ENCODE measurements at places on chromosomes 5 and 9. TPM values are rescaled to one million over a fixed set of nuclear protein-coding genes. Genes with fewer than 3 reads are reported as not detected.

Gene CNTNAP3B
- 5.0 TPM for total RNA-seq

GRCh38 chr5:66826263-66826662 is 230.1 kb downstream of the MAST4 start:
- no peak for DNase-seq

Gene S100Z
- total RNA-seq, result not detected

- peak; percentile 28 for DNase-seq
Observed at GRCh38 chr5:139903795-139904565, 108.4 kb downstream of the PSD2 start.

Gene SAXO1
- total RNA-seq, result 0.36 TPM

Gene NUTM2G
- total RNA-seq, result not detected

DNA sequence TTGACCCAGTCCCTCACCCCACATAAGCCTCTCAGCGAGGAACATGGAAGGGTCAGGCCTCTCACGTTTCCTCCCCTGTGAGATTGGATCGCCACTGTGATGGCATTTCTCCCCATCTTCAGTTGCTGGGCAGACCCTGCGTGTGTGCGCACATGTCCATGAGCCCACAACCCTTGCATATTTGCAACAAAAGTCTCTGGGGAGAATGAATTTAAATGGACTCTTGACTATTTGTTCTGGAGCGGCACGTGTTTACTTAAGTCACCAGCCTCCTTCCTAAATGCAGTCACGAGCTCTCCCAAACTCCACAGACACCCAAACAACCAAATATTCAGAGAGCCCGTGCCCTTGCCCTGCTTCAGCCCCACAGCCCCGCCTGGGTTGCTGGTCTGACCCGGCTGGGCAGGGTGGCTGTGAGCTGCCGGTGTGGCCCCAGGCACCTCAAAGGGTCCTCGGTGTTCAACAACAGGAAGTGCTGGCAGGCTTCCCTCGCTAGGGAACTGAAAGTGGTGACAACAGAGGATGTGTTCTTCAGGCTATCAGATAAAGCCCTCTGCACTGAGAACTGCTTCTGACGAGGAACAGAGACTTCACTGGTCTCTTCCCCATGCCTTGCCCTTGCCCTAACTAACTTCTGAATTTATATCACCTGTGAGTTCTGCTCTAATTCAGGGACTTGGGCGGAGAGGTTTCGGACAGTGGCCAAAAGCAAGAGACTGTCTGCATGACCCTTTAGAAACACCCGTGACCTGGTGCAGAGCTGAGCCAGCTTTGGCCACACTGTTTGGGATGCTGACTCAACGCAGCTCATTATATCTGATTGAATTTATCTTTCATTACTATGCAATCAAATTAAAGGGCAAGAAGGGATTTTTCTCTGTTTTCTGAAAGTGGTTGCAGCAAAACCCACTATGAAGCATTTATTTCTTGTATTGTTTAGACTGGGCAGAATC is 19.2 kb upstream of the CD180 start:
- peak; percentile 69 for DNase-seq

- DNase-seq, result no peak
Observed at GRCh38 chr5:92401492-92401891, 1018.4 kb upstream of the ARRDC3 start.

DNA sequence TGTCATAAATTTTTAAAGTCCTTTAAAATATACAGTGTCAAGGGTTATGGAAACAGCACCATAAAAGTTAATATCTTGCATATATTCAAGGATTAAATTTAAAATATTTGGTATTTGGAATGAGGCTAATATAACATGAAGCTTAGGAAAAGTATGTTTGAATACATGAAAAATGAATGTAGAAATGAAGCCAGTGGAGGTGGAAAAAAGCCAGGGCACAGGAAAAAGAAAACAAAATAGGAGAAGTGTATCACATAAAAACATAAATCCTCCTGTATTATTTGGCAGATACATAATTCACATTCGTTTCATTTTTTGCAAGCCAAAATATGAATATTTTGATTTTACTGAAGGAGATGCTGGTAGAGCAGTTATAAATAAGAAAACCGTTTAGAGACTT is 587.0 kb upstream of the ZNF608 start:
- no peak for DNase-seq

Gene SPATA31A3
- total RNA-seq, result 0.74 TPM

Gene PDE6A
- not detected for total RNA-seq

- DNase-seq, result no peak
Observed at GRCh38 chr5:74863726-74864125, 2.5 kb downstream of the FAM169A start.

DNA sequence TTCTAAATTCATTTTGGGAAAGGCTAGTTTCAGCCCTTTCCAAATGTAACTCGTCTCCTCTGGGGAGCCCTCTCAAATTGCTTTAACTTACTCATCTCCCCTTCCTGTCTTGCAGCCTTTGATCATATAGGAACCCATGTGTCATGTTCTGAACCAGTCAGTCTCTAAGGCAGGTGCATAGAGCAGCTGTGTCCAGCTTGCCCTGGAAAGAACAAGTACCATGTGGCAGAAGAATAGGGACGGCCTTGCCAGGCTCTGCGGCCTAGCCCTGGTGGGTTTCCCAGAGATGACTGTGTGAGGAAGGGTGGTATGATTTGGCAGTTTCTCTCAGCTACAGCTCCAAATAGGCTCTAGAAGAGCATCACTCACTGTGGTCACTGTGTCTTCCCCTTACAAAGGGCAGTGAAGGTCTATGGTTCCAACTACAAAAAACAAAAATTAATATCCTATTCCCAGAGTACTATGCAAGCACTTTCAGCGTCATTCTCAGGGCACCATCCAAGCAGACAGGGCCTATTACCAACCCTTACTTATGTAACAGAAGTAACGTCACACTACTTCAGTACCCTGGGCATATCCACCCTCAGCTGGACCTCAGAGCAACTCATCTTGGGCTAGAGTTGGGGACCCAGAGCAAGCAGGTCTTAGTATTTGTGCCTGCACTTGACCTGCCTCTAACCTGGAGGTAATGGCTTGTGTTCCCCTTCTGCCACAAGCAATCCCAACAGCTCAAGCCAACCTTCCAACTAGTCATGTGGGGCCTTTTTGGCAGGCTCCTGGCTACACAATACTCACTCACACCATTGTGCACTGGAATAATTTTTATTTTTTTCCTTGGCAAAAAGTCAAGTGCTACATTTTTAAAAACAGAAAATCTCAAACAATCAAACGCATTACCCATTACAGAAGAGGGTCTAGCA is 37.2 kb upstream of the UBAP2 start:
- DNase-seq, result no peak

Gene SRP19
- total RNA-seq, result 25.3 TPM

Measured in prostate gland (tissue), 2 donors.